ENCODE measurements at places on chromosomes 5 and 9. TPM values are rescaled to one million over a fixed set of nuclear protein-coding genes. Genes with fewer than 3 reads are reported as not detected.

Gene GLDC
- 1.4 TPM for total RNA-seq

Gene CDO1
- 0.49 TPM for total RNA-seq

Gene SRP19
- 72.5 TPM for total RNA-seq

- no peaks in the 10 kb centered on the region for H3K36me3 ChIP-seq
- no peak overlapping the region for H3K4me3 ChIP-seq
- no peak overlapping the region for H3K27ac ChIP-seq
- H3K27me3 ChIP-seq, result no peaks in the 10 kb centered on the region
- H3K4me1 ChIP-seq, result no peaks in the 10 kb centered on the region
These were observed 396.6 kb upstream of the KCNN2 start for GRCh38 chr5:113965225-113965624.

DNA sequence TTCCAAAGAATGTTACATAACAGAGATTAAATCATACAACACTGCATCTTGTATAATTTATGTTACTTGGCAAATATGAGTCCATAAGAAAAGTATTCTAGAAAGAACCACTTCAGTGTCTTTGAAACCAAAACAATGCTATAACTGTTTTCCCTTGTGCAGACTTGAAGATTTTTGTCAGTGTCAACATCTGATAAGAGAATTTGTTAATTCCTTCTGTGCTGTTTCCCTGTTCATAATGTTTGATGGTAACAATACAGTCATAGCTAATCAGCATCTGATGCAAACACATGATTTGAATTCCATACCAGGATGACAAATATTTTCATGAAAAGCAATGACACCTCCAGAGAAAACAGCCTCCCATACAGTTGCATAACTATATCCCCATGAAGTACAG, 306.8 kb downstream of the SEMA5A start:
- H3K4me3 ChIP-seq, result no peak overlapping the region
- H3K36me3 ChIP-seq, result no peaks in the 10 kb centered on the region
- DNase-seq, result no peak
- H3K27me3 ChIP-seq, result no peaks in the 10 kb centered on the region

GRCh38 chr5:147461915-147462314, 48.0 kb downstream of the DPYSL3 start:
- H3K4me3 ChIP-seq, result no peak overlapping the region
- no peak overlapping the region for H3K27ac ChIP-seq
- H3K36me3 ChIP-seq, result no peaks in the 10 kb centered on the region
- no peaks in the 10 kb centered on the region for H3K4me1 ChIP-seq

Gene FAM163B
- not detected for total RNA-seq

DNA sequence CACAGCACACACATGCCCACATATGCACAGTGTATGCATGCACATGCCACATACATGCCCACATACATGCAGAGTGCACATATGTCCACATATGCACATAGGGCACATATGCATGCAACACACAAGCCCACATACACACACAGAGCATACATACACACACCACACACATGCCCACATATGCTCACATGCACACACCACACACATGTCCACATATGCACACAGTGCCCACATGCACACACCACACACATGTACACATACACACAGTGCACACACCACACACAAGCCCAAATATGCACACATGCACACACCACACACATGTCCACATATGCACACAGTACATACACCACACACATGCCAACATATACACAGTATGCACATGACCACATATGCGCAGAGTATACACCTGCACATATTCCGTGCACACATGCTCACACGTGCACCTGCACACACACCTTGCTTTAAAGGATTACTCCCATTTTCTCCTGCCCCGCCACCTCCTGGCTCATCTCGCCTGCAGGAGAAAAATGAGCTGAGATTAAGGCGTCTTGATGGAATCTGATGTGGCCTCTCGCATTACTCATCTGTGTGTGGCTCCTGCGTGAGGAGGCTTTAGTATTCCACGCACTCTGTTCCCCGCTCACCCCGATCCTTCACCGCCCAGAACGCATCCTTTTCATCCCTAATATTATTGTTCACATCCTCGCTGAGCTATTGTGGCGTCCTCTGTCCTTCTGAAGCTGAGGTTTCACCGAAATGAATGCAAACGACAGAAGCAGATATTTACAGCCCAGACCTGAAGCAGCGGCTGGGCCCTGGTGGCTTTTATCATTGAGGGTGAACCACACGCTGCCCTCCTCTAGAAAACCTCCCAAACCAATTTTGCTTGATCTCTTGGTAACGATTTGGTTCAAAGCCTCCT, 182.7 kb downstream of the OLFM1 start:
- no peaks in the 10 kb centered on the region for H3K27me3 ChIP-seq
- H3K4me3 ChIP-seq, result no peak overlapping the region
- H3K27ac ChIP-seq, result no peak overlapping the region
- H3K36me3 ChIP-seq, result no peaks in the 10 kb centered on the region
- no peak for DNase-seq
- H3K4me1 ChIP-seq, result no peaks in the 10 kb centered on the region

GRCh38 chr9:15576350-15577050, 23.7 kb downstream of the CCDC171 start:
- no peaks in the 10 kb centered on the region for H3K27me3 ChIP-seq
- H3K4me3 ChIP-seq, result no peak overlapping the region
- no peaks in the 10 kb centered on the region for H3K36me3 ChIP-seq
- H3K27ac ChIP-seq, result no peak overlapping the region
- no peak for DNase-seq
- no peaks in the 10 kb centered on the region for H3K4me1 ChIP-seq

Gene AGXT2
- total RNA-seq, result not detected

- no peaks in the 10 kb centered on the region for H3K36me3 ChIP-seq
- peaks cover 28% of the 10 kb centered on the region for H3K4me1 ChIP-seq
- H3K27me3 ChIP-seq, result peaks cover 56% of the 10 kb centered on the region
- no peak for DNase-seq
These were observed 4.6 kb downstream of the VCAN start for GRCh38 chr5:83475935-83476814.

Gene PCDHGA1
- 0.10 TPM for total RNA-seq

DNA sequence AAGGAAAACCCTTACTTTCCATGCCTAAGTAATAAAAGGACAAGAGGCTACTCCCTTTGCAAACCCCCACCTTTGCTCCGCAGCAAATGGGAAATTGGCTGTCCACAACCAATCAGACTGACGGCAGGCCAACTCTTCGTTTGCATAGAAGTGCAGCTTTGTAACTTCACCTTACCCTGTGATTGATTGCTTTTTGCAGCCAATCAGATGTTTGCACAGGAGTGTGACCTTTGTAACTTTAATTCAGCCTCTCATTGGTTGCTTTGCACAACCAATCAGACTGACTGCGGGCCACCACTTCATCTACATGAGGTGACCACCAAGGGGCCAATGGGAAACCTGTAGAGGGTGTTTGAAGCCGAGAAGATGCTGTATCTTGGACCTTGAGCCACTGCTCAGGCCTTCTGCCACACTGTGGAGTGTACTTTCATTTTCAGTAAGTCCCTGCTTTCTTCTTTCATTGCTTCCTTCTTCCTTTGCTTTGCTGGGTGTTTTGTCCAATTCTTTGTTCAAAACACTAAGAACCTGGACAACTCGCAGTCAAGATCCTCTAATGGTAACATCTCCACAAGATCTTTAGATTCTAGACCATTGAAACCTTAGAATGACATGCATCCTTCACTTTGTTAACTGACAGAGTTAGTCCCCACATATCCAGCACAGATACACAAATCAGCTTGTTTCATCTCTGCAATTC, 51.3 kb upstream of the FREM1 start:
- peaks cover 2% of the 10 kb centered on the region for H3K27me3 ChIP-seq
- H3K36me3 ChIP-seq, result peaks cover 4% of the 10 kb centered on the region
- DNase-seq, result no peak
- H3K4me3 ChIP-seq, result peak overlapping the region; percentile 41

DNA sequence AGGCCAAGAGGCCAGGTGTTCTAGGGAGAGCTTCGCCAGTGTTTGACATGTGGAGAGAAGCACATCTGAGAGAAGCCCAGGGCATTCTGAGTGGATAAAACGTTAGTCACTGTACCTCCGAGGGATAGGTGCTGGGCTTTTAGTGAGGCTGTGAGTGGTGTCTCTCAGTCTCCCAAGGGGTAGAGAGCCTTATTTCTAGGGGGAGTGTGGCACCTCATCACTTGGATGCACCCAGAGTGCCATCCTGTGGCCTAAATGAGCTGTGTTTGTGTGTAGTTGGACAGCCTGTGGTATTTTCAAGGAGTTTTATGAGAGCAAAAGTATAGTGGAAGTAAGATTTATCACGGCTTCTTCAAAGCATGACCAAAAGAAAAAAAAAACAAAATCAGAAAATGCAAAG, 1046.9 kb upstream of the WWC1 start:
- H3K36me3 ChIP-seq, result no peaks in the 10 kb centered on the region
- H3K4me1 ChIP-seq, result no peaks in the 10 kb centered on the region
- H3K27me3 ChIP-seq, result no peaks in the 10 kb centered on the region
- H3K4me3 ChIP-seq, result no peak overlapping the region
- H3K27ac ChIP-seq, result no peak overlapping the region
- no peak for DNase-seq

Gene IL3
- 94.6 TPM for total RNA-seq

GRCh38 chr5:110414360-110414759, 312.1 kb downstream of the TMEM232 start:
- no peak for DNase-seq
- H3K36me3 ChIP-seq, result no peaks in the 10 kb centered on the region
- peaks cover 2% of the 10 kb centered on the region for H3K27me3 ChIP-seq
- H3K4me3 ChIP-seq, result no peak overlapping the region
